ENCODE measurements at places on chromosomes 1 and 21.

DNA sequence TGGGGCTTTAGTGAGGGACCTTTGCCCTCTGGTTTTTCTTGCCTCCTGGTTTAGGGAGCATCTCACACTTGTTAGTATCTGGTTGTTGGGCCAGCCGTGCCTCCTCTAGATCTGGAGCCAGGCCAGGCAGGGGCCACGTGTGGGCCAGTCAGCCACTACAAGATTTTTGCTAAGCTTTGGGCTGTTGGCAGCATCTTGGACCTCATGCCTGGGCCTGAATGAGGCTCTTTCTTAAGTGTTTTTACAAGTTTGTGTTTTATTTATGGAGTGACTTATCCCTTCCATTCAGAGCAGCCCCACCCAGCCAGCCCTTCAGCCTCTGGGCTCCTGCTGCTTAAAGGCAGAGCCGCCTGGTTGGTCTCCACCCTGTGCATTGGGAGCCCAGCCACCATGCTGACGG lies 1.6 kb upstream of the SH3BGRL3 start:
- peak; percentile 22 for DNase-seq

GRCh38 chr1:31648641-31649357 lies 4.1 kb upstream of the PEF1 start:
- DNase-seq: no peak

- no peak for DNase-seq
Measured at GRCh38 chr1:171984850-171985485, 143.7 kb downstream of the DNM3 start.

DNA sequence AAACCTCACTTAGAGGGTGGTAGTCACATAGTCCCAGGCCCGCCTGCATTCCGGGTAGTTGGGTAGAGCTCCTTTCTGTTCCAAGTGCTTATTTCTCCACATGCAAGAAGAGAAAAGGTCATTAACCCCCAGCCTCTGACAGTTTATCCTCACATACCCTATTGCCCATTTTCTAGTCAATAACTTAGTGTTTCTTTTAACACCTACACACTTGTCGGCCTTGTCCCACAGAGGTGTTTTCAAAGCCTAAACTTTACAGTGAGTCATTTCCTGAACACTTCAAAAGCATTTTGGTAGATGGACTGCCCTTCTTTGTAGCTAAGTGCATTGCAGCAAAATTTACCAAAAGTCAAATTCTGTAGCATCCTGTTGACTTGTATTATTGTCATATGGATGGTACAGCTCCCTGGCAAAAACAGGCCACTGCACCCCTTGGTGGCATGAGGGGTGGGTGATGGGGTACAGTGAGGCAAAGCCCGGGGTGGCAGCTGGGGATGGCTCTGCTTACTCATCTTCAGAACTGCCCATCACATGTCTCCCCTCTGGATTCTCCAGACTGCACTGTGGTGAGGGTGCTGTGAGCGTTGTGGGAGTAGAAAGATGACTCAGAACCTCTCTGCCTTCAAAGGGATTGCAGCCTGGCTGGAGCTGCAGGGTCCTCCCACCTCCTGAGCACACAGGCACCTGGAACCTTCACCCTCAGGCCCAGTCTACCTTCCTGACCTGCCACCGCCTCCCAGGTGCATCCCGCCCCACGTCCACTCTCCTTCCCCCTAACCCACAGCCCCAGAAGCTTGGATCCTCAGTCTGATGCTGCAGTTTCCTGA lies 45.8 kb upstream of the DMRTB1 start:
- DNase-seq: peak; percentile 19

DNA sequence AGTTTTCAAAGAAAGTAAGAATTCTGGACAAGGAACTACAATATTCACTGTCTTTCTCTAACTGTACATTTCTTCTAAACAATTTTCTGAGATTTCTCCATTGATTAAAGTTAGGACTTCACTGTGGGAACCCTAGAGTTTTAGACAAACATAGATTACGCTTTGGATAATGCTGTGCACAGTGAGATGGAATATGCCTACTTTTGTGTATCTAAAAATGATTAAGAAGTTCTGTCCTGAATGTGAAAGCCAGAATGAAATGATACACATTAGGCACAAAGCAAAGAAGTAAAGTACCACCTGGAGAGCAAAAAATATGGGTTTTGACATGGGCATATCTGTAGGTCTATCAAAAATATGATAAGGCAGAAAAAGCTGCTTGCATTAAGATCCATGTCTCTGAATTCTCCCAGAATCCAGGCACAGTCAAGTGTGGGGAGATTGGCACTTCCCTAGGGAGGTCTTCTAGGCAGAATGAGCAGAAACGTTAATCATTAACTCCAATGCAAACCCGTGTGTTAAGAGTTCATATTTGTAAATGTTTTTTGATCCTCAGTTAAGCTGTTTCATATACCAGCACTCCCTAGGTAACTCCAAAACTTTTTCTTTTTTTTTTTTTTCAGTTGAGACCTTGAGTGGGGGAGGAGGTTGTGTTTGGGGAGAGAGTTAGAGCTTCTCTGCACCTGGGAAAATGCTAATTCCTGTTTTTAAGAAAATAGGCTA lies 467.1 kb downstream of the LMO4 start:
- no peak for DNase-seq

DNA sequence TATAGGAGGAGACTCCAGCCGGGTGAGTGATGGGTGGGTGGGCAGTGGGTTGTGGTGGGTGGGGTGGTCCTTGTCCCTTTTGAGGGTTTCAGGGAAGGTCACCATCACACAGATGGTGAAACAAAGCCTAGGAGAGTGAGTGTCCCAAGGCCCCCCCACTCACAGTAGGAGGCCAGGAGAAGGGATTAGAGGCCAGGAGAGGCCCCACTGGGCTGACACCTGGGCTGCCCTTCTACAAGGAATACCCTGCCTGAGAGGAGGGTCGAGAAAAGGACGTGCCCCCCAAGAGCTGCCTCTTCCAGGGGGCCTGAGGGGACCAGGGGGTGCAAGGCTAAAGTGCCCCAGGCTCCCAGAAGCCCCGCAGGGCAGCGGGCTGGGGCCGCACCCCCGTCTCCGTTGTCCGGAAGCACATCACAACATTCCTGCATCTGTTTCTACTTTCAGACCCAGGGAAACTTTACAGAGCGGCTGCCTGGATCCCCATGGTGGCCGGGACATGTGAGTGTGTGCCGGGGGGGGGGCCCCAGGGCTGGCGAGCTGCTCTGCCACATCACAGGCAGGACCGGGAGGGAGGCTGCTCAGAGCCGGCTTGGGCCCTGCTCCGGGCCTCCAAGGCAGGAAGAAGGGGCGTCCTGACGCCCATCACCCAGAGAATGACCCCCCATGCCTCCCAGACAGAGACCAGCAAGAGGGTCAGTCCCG lies 68.2 kb downstream of the ARHGEF16 start:
- no peak for DNase-seq

GRCh38 chr1:68383092-68383491 lies 66.7 kb downstream of the RPE65 start:
- DNase-seq: no peak

DNA sequence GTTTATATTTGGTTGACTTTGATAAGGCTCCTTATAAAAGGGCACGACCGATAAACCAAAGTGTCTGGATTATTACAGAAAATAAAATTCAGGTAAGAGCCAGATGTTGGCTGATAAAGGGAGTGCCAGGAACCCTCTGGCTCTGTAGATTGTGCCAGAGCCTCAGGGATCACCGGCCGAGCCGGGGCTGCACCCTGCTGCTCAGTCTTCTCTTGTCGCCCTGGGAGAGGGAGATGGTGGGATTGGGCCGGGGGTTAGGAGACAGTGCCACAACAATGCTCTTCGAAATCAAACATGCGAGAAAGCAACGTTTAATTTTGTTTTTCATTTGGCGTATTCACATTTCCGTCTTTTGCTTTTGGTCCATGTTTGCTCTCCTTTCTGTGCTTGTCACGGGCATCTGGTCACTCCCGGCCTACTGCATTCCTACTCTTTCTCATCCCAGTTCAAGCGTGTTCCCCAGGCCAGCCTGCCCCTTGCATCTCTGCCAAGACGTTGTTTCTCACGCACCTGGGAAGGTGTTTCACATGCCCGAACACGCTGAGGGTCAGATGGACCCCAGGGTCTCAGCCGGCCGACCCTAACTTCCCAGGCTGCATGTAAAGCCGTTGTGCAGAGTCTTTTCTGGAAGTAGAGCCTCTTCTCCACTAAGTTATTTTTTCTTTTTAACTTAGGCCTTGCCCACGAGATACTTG lies 18.8 kb upstream of the C2CD2 start:
- DNase-seq: no peak

GRCh38 chr1:63659448-63659847 lies 66.2 kb downstream of the PGM1 start:
- DNase-seq: no peak

GRCh38 chr1:3669421-3669821 lies 17.1 kb downstream of the TP73 start:
- DNase-seq: no peak

All from anterior cingulate cortex (tissue), 58 donors.